ENCODE measurements at places on chromosomes 11 and 22.

DNA sequence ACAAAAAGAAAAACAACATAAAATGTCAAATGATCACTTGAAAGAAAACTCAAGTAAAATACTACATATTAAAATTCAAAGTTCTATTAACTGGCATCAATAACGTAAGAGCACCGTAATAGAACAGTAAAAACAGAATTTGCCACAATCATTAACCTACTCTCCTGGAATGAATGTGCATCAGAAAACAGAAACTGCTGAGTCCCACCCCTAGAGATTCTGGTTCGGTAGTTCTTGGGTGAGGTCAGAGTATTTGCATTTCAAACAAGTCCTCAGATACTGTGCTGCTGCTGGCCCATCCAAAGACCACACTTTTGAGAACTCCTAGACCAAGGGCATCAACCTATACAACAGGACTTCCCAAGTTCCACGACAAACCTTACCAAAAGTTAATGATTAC lies 23.5 kb downstream of the PITPNB start:
- no peak for DNase-seq

DNA sequence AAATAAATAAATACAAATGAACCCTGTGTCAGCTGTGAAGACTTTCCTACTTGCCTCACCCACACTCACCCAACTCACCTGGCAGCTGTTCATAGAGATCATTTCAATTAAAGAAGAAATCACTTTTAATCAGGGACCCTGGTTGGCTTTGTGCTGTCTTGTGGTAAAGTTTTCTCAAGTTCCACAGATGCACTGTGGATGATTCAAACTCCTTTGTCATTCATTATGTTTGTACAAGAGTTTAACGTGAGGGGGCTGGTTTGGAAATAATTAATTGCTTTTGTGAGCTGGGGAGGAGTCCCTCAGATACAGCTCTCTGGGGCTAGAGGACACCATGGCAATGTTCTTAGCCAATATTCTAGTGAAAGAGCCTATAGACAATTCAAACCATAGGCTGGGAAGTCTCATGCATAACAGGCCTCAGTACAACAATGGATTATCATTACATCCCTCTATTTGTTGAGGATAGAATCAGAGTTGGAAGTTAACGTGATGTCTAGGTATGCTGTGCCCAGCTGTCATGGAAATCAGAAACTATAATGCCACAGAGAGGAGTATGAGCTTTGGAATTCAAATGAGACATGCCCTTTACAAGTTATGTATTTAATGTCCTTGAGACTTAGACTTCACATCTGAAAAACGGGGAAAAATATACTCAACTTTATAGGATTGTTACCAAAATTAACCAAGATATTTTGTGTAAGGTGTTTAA lies 698.5 kb downstream of the KCNA4 start:
- no peak for DNase-seq

DNA sequence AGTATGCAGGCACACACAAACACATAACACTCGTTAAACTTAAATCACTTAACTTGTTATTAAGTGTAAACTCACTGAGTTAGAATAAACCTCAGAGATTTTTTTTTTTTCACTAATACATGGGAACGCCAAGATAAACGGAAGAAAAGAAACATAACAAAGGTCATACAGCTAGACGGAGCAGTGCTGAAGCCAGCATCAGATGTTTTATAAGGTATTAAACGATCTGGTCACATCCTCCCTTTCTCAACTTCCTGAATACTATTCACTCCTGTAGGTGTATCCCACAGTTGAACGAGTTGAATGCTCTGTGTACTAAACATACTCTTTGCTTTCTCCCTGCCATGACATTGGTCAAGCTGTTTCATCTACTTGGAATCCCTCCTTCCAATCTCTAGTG lies 212.0 kb downstream of the SWAP70 start:
- no peak for DNase-seq

DNA sequence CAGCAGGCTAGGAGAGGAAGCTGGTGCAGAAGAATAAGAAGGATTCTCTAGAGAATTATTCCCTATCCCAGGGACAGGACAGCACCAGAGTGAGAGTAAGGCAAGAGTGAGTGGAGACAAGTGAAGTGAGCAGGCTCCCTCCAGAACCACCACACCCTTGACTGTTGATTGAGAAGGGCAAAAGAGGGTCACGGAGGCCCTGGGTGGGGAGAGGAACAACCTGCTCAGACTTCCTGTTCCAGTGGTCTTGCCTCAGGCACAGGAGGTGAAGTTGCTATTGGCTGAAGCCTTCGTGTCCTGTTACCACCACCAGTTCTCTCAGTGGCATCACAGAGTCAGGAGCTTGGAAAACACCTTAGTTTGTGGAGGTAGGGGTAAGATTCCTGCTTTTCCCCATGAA lies 51.7 kb upstream of the CCDC89 start:
- no peak for DNase-seq

- no peak for DNase-seq
Measured at GRCh38 chr11:69390561-69390960, 90.9 kb upstream of the LINC01488 start.

DNA sequence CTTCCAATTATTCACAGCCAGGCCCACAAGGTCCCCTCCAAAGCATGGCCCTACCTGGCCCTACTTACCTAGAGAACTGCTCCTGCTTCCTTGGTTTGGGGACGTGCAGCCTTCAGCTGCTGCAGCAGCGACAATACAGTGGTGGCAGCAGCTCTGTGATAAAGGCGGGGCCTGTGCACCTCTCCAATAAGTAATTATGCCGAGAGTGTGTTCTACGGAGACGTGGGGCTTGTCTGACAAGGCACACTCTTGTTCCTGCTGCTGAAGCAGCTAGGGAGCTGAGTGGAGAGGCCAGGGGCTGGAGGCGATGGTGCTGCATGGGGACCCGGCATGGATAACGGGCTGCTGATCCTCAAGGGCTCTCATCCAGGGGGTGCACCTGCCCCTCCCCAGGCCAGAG lies 98.0 kb upstream of the THY1 start:
- DNase-seq: no peak

- DNase-seq: peak; percentile 53
Measured at GRCh38 chr11:80280737-80281136, 839.9 kb upstream of the TENM4 start.

GRCh38 chr11:61141601-61142028 lies 19.6 kb downstream of the VPS37C start:
- no peak for DNase-seq

GRCh38 chr11:67439321-67440228 lies 2.1 kb upstream of the PTPRCAP start:
- no peak for DNase-seq
